Cardiac muscle cell (in vitro differentiated cells and primary cell): ENCODE measurements at places on chromosomes 7 and 10. TPM values are rescaled to one million over a fixed set of nuclear protein-coding genes. Genes with fewer than 3 reads are reported as not detected.
A peak's percentile ranks its signal among the peaks of the same experiment; 100 is the strongest.

GRCh38 chr10:8568401-8568800 lies 513.9 kb downstream of the GATA3 start:
- H3K4me3 ChIP-seq: no peak overlapping the region
- H3K27me3 ChIP-seq: no peaks in the 10 kb centered on the region
- H3K27ac ChIP-seq: no peak overlapping the region
- no peaks in the 10 kb centered on the region for H3K36me3 ChIP-seq
- H3K4me1 ChIP-seq: no peaks in the 10 kb centered on the region

DNA sequence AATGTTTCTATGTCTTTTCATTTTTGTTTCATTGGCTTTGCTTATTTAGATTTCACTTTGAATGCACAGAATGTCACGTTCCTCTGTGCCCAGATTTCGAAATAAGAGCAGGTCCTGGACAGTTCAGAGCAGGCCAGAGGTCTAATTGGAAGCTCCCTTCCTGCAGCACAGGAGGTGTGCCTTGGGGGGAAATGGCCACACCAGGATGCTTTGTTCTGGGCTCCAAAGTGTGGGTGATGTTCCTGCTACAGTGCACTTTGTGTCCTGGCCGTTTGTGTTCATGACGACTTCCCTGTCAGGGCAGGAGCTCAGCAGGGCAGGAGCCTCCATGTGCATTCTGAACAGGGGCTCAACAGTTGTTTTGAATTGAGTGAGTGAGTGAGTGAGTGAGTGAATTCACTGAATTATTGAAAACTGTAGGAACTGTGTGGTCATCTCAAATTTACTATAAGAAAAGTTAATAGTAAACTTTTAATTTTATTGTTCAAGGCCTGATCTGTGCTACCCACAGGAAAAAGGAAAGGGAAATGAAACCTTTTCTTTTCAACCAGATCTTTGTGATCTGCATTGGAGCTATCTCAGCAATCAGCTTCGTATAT lies 109.5 kb upstream of the GJD4 start:
- no peak for DNase-seq
- H3K4me1 ChIP-seq: peaks cover 15% of the 10 kb centered on the region
- H3K4me3 ChIP-seq: no peak overlapping the region
- H3K27ac ChIP-seq: no peak overlapping the region

- H3K4me1 ChIP-seq: no peaks in the 10 kb centered on the region
- no peak for DNase-seq
- H3K4me3 ChIP-seq: no peak overlapping the region
These were observed 234.6 kb downstream of the DIP2C start for GRCh38 chr10:454860-455259.

The ZNF853 gene
- total RNA-seq: 31.3 and 32.2 TPM in 2 replicates

DNA sequence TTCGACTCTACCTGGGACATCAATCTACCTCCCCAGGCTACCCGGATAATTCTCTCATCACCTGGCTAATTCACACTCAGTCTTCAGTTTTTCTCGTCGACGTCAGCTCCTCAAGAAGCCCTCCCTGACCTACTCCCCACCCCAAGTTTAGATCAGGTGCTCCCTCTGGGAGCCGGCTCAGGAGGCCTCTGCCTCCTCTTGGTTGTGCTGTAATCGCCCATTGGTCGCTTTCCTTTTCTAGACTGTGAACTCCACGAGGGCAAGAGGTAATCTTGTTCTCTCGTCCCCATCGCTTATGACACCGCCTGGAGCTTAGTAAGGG lies 461 bp upstream of the WIPF3 start:
- H3K4me3 ChIP-seq: peak overlapping the region; percentile 66
- H3K27me3 ChIP-seq: peaks cover 98% of the 10 kb centered on the region
- no peak for DNase-seq
- H3K36me3 ChIP-seq: no peaks in the 10 kb centered on the region
- H3K27ac ChIP-seq: no peak overlapping the region

DNA sequence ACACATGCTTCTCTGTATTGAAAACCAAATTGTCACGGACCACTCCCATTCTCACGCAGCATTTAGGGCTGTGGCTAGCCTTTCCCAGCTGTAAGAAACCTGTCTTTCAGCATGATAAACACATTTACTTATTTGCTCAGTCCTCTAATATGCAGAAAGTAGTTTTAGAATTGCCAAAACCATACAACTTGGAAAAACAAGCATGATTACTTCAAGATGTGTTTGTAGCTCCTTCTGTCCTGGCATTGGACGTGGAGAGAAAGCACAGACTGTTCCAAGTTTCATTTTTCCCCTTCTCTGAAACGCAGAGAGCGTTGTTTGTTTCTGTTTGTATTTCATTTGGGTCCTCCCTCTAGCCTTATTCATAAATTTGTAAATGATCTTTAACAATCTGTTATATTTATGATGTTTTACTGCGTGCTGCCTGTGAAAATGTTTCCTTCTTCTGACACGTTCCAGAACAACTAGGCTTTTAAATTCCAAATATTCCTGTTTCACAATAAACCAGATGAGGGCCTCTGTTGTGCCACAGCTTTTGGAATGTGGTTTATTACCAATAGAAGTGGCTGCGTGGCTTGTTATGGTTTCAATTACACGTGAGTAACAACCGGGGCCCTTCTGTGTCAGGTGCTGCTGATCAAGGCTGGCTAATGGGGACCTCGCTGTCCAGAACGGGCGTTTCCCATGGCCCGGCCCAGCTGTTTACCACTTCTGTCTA lies 26.1 kb downstream of the MNX1 start:
- H3K4me3 ChIP-seq: no peak overlapping the region
- no peaks in the 10 kb centered on the region for H3K4me1 ChIP-seq
- no peak overlapping the region for H3K27ac ChIP-seq
- H3K36me3 ChIP-seq: no peaks in the 10 kb centered on the region
- DNase-seq: no peak

DNA sequence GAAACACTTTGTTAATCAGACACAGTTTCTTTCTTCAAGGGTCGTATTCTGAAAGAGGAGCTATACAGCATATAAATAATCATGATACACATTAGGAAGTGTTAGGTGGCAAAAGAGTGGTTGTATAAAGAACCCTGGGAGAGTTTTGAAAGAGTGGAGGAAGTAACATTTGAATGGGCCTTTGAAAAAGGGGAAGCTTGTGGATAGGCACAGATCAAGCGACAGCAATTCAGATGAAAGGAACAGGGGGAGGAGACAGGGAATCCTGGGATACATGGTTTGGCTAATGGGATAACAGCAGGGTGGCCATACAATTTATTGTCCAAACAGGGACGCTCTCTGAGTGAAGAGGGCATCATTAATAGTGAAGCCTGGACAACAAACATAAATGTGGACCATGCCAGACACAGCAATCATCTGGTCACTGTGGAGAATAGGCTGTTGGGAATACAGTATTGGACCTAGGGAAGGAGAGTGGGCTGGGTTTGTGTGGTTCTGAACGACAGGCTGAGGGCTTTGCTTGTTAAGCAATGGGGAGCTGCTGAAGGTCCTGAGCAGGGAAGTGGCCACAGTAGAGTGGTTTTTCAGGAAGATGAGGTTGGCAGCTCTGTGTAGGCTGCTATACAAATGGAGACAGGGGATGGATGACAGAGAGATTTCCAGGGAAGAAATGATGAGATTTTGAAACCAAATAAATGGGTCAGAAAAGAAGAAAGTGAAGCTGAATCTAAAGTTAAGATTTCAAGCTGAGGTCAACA lies 75.9 kb downstream of the ICA1 start:
- H3K36me3 ChIP-seq: no peaks in the 10 kb centered on the region
- H3K27ac ChIP-seq: no peak overlapping the region
- H3K4me3 ChIP-seq: no peak overlapping the region
- DNase-seq: no peak
- H3K27me3 ChIP-seq: no peaks in the 10 kb centered on the region

GRCh38 chr7:74027683-74028320 lies at the start of gene ELN:
TSS of gene ELN (plus strand) at chr7:74028173. CDS start at chr7:74028188, 15 bp downstream.
- H3K4me3 ChIP-seq: no peak within 1 kb of the TSS
- H3K36me3 ChIP-seq: no peaks in the 10 kb centered on the region
- H3K4me1 ChIP-seq: peaks cover 14% of the 10 kb centered on the region
- H3K27ac ChIP-seq: no peak within 1 kb of the TSS
- DNase-seq: no peak

- no peak overlapping the region for H3K4me3 ChIP-seq
- H3K27ac ChIP-seq: no peak overlapping the region
- DNase-seq: no peak
- H3K27me3 ChIP-seq: no peaks in the 10 kb centered on the region
These were observed 46.1 kb downstream of the PTPRN2 start for GRCh38 chr7:158541346-158542010.

DNA sequence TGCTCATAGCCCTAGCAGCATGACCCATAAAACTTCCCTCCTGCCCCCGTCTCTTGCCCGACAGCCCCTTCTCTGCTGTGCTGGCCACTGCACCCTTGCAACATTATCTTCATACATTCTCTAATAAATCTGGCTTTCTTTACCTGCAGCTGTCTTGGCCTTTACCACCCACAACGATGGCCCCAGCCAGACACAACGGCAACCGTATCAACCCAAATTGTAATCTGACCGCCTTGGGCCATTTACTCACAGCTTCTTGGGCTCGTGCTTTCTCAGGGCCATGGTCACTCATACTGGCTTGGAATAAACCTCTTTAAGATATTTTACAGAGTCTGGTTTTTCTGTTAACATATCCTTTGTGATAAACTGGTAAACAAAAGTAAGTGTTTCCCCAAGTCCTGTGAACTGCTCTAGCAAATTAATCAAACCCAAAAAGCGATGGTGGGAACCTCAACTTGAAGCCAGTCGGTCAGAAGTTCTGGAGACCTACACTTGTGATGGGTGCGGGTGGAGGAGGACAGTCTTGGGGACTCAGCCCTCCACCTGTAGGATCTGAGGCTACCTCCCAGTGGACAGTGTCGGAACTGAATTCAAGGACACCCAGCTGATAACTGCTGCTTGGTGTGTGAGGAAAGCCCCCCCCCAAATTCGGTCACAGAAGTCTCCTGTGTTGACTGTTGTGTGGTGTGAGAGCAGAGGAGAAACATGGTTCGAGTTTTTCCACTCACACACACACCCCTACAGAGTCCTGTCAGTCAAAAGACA lies 87.6 kb upstream of the ATP6V0A4 start:
- no peak overlapping the region for H3K4me3 ChIP-seq
- no peaks in the 10 kb centered on the region for H3K27me3 ChIP-seq
- no peak overlapping the region for H3K27ac ChIP-seq

The CREB5 gene
- 2.9 and 4.6 TPM in 2 replicates for total RNA-seq

DNA sequence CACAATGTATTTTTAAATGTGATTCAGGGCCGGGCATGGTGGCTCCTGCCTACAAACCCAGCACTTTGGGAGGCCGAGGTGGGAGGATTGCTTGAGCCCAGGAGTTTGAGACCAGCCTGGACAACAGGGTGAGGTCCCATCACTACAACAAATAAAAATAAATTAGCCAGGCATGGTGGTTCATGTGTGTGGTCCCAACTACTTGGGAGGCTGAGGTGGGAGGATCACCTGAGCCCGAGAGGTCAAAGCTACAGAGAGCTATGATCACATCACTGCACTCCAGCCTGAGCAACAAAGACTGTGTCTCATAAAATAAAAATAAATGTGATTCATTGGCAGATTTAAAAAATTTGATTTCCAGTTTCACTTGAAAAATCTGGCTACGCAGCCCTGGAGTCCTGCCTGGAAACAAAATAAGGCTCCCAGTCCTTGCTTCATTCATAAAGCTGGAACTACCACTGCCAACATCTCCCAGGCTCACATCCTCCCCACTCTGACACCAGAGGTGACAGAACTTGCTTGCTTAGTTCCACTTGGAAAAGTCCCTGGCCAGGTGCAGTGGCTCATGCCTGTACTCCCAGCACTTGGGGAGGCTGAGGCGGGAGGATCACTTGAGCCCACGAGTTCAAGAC lies 27.9 kb upstream of the SLC35G1 start:
- no peak overlapping the region for H3K4me3 ChIP-seq
- H3K4me1 ChIP-seq: no peaks in the 10 kb centered on the region
- no peaks in the 10 kb centered on the region for H3K36me3 ChIP-seq
- H3K27me3 ChIP-seq: no peaks in the 10 kb centered on the region
- no peak overlapping the region for H3K27ac ChIP-seq

- peak within 1 kb of the TSS; percentile 95 for H3K27ac ChIP-seq
- H3K27me3 ChIP-seq: peaks cover 24% of the 10 kb centered on the region
- no peaks in the 10 kb centered on the region for H3K36me3 ChIP-seq
- peak; percentile 85 for DNase-seq
- peaks cover 12% of the 10 kb centered on the region for H3K4me1 ChIP-seq
- H3K4me3 ChIP-seq: peak within 1 kb of the TSS; percentile 98
These were observed at the start of gene SEPHS1 for GRCh38 chr10:13348216-13349017. TSS of gene SEPHS1 (minus strand) at chr10:13348293. CDS start at chr10:13344950, 3,343 bp downstream.

- no peak overlapping the region for H3K27ac ChIP-seq
- peaks cover 99% of the 10 kb centered on the region for H3K27me3 ChIP-seq
- no peaks in the 10 kb centered on the region for H3K4me1 ChIP-seq
- no peaks in the 10 kb centered on the region for H3K36me3 ChIP-seq
- no peak for DNase-seq
- no peak overlapping the region for H3K4me3 ChIP-seq
These were observed 24.5 kb downstream of the CNPY1 start for GRCh38 chr7:155521743-155522398.

DNA sequence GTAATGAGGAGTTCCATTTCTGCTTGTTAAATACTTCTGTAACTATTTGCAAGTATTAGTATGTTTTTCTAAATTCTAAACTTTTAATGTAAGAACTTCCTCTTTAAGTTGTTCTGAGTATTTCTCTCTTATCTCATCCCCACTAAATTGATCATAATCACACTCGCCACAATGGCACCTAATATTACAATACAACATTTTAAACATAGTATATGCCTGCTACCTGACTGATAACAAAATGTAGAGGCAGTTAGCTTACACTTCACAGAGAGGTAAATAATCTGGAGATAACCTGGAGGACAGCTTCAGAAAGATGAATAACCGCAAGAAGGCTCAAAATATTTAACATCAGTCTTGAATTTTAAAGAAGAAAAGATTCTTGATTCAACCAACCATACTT lies 48.6 kb downstream of the HIBADH start:
- H3K4me1 ChIP-seq: no peaks in the 10 kb centered on the region
- H3K36me3 ChIP-seq: no peaks in the 10 kb centered on the region
- no peak for DNase-seq

- no peak overlapping the region for H3K27ac ChIP-seq
- H3K36me3 ChIP-seq: no peaks in the 10 kb centered on the region
- H3K4me1 ChIP-seq: no peaks in the 10 kb centered on the region
- H3K27me3 ChIP-seq: no peaks in the 10 kb centered on the region
- no peak overlapping the region for H3K4me3 ChIP-seq
- DNase-seq: no peak
These were observed 318.3 kb downstream of the NXPH1 start for GRCh38 chr7:8751557-8752231.

DNA sequence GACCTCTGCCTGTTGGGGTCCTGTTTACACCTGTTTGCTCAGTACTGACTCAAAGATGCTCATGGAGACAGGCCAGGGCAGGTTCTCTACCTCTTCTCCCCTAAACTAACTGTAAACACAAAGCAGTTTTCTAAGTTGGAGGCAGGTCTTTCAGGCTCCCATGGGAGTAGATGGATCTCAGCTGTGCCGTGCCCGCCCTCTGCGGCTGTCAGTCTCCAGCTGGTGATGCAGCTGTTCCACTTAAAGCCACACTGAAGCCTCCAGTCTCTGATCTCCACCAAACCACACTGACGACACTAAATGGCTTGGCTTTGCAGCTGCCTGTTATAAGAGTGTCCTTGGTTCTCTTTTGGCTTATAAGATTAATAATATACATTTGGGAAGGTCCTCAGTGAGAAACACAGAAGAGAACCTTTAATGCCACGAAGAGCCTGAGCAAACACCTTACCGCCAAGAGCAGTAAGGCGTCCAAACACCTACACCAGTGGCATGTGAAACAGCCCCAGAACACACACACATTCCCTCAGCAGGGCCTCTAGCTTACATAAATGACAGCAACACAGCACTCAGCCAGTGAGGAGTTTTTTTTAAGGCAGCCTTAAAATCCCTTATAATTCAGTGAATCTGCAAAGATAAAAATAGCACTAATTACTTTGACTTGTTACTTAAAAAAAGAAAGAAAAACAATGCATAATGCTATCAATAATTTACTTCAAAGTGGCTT lies 60.4 kb upstream of the KCNIP2 start:
- no peaks in the 10 kb centered on the region for H3K36me3 ChIP-seq
- H3K4me1 ChIP-seq: peaks cover 5% of the 10 kb centered on the region
- DNase-seq: no peak
